ENCODE measurements at places on chromosomes 4 and X. TPM values are rescaled to one million over a fixed set of nuclear protein-coding genes. Genes with fewer than 3 reads are reported as not detected.

The GLRB gene
- 10.2 TPM for total RNA-seq

The HSFX2 gene
- 0.14 TPM for total RNA-seq

The GCNA gene
- total RNA-seq: 1.5 TPM

The TMSB15B gene
- 2.7 TPM for total RNA-seq

The FAM9C gene
- total RNA-seq: under 0.01 TPM

The BTC gene
- 0.43 TPM for total RNA-seq

The TRAM1L1 gene
- total RNA-seq: 0.43 TPM

The SPINK2 gene
- not detected for total RNA-seq

The NPNT gene
- total RNA-seq: 0.09 TPM

The GNRHR gene
- total RNA-seq: not detected

The AREG gene
- not detected for total RNA-seq

The CT45A10 gene
- not detected for total RNA-seq

The GYPA gene
- total RNA-seq: not detected

The RAB39B gene
- 0.85 TPM for total RNA-seq

The PIM2 gene
- 2.7 TPM for total RNA-seq

The HMGN5 gene
- 1.00 TPM for total RNA-seq

The FGB gene
- total RNA-seq: not detected

The PROM1 gene
- total RNA-seq: not detected

The PCSK1N gene
- total RNA-seq: 0.09 TPM

The XAGE1B gene
- not detected for total RNA-seq

The ASB12 gene
- not detected for total RNA-seq

The ING2 gene
- total RNA-seq: 4.1 TPM

The ETDA gene
- total RNA-seq: not detected

The PDLIM5 gene
- total RNA-seq: 32.6 TPM

The EGFL6 gene
- 1.00 TPM for total RNA-seq

The TEX13C gene
- total RNA-seq: not detected

The FRMPD3 gene
- not detected for total RNA-seq

The MAGEA3 gene
- not detected for total RNA-seq

The CXorf65 gene
- not detected for total RNA-seq
